H54 (cell line): ENCODE measurements at places on chromosomes 1 and 21.

- DNase-seq: no peak
Observed at GRCh38 chr1:175009532-175009931, 9.8 kb downstream of the CACYBP start.

- DNase-seq: no peak
Observed at GRCh38 chr1:55078470-55078869, 39.1 kb downstream of the PCSK9 start.

- peak; percentile 50 for DNase-seq
Observed at GRCh38 chr1:18597160-18598042, 33.2 kb upstream of the PAX7 start.

DNA sequence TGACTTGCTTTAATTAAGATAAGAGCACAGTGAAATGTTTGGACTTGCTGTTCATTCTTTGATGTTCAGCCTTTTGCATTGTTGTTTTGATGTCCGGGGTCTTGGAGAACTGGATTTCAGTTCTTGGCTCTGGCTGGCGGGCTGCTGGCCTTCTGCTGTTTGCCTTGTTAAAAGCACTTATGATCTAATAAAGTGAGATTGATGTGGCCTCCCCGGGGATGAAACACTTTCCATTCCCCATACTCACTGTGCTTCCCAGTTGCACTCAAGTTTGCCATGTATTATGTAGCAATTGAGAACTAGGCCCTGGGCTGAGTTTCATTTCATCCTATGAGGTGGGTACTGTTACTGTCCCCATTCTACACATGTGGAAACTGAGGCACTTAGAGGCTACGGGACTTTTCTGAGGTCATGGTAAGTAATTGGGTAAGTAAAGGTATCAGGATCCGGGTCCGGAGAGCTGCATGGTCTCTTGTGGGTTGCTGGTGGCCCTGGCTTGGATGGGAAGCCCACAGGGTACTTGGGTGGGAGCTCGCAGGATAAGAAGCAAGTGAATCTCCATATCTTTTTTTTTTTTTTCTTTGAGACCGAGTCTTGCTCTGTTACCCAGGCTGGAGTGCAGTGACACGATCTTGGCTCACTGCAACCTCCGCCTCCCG is 127.7 kb upstream of the ZBTB40 start:
- DNase-seq: no peak

DNA sequence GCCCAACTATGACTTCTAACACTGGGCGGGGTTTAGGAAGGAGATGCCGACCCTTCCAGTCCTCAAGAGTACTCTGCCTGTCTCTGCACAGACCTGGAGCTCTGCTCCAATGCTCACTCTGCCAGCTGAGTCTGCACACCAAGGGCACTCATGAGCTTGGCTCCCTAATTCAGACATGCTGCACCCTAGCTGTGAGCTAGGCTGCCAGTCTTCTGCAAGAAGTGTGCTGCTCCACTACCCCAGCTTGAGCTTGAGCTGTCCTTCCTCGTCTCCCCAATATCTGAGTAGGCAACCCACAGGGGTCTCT is 13.2 kb downstream of the TP53BP2 start:
- no peak for DNase-seq

GRCh38 chr1:158203693-158204457 is 23.2 kb downstream of the CD1D start:
- no peak for DNase-seq

GRCh38 chr21:27122686-27123085 is 155.8 kb upstream of the ADAMTS5 start:
- no peak for DNase-seq

- no peak for DNase-seq
Observed at GRCh38 chr21:45986316-45987051, 4.9 kb downstream of the COL6A1 start.

GRCh38 chr1:24914226-24915069 is 15.6 kb downstream of the RUNX3 start:
- peak; percentile 58 for DNase-seq

GRCh38 chr1:89548122-89548857 is 23.7 kb downstream of the LRRC8B start:
- DNase-seq: no peak

GRCh38 chr21:44989943-44990780 is 50.3 kb downstream of the SLX9 start:
- DNase-seq: no peak

DNA sequence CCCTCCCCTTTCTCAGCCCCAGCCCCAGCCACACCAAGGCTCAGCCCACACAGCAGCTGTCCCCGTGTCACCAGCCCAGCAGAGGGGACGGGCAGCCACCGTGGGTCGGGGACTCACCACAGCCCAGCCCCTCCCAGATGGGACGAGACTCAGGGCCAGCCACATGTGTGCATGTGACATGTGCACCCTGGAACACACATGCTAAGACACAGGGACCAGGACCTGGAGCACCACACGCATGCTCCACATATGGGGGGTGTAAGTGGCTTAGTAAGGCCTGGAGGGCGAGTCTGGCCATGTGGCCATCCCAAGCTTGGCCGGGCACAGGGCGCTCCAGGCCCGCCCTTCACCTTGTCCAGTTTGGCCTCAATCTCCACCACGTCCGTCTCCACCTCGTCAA is 4.0 kb downstream of the ACAP3 start:
- DNase-seq: no peak

GRCh38 chr1:230899841-230900251 is 31.5 kb upstream of the C1orf198 start:
- DNase-seq: no peak

DNA sequence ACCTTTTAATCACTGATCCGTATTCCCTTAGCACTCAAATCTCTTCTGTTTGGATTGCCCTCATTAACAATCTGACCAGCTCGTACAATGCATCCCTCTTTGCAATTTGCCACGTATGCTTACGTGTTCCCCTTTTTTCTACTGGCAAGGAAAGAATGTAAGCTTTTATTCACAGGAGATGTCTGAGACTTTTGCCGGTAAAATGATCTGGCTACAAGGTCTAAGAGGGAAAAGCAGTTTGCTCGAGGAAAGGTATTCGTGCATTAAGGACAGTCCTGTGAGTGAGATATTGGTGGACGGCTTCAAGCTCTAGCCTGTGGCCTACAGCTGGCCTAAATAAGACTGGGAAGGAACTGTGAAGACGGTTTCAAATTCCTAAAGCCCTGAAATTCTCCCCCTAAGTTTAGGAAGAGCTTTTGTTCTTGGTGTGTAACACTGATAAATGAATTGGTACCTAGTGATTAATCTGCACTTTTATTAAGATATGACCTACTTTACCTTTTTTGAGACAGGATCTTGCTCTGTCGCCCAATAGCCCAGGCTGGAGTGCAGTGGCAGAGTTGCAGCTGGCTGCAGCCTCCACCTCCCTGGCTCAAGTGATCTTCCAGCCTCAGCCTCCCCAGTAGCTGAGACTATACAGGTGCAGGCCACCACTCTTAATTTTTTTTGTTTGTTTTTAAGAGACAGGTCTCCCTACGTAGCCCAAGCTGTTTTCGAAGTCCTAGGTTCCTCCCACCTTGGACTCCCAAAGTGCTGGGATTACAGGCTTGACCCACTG is 895 bp upstream of the UBR4 start:
- no peak for DNase-seq
